ENCODE measurements at places on chromosomes 2 and 18. TPM values are rescaled to one million over a fixed set of nuclear protein-coding genes. Genes with fewer than 3 reads are reported as not detected.

RGPD4 gene
- not detected for total RNA-seq

MBD5 gene
- total RNA-seq: 46.3 TPM

TAF4B gene
- 2.8 TPM for total RNA-seq

LCLAT1 gene
- total RNA-seq: 13.0 TPM

IL36B gene
- not detected for total RNA-seq

GRCh38 chr18:10142496-10143160 is 228.8 kb downstream of the VAPA start:
- DNase-seq: no peak
- H3K27me3 ChIP-seq: no peaks in the 10 kb centered on the region
- no peak overlapping the region for H3K4me3 ChIP-seq

GRCh38 chr2:95039978-95040377 is 14.5 kb downstream of the MAL start:
- H3K27me3 ChIP-seq: no peaks in the 10 kb centered on the region
- no peak for DNase-seq
- H3K4me1 ChIP-seq: peaks cover 22% of the 10 kb centered on the region
- H3K36me3 ChIP-seq: no peaks in the 10 kb centered on the region
- H3K4me3 ChIP-seq: no peak overlapping the region

GRCh38 chr2:147224070-147224469 is 620.8 kb upstream of the ACVR2A start:
- no peak for DNase-seq
- H3K27me3 ChIP-seq: no peaks in the 10 kb centered on the region
- no peaks in the 10 kb centered on the region for H3K4me1 ChIP-seq
- H3K36me3 ChIP-seq: no peaks in the 10 kb centered on the region

DNA sequence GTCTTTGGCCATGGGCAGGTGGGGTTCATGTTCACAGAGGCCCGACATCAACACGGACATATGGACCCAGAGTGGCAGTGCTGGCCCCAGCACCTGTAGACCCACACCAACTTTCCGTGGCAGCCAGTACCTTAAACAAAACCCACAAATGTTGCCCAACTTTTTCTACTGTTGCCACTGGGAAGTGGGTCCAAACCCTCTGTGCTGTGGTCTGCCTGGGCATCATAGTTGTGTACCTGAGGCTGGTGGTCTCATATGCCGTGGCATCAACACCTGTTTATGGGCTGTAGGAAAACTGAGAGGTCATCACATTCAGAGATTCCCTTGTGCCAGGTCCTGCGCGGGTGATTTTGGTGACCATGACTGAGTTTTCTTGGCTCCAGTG is 79.9 kb downstream of the SH3RF3 start:
- no peak for DNase-seq
- no peaks in the 10 kb centered on the region for H3K36me3 ChIP-seq
- no peak overlapping the region for H3K4me3 ChIP-seq
- H3K4me1 ChIP-seq: peaks cover 23% of the 10 kb centered on the region

GRCh38 chr2:239351687-239352086 is 49.1 kb downstream of the HDAC4 start:
- no peak for DNase-seq
- H3K36me3 ChIP-seq: peaks cover 24% of the 10 kb centered on the region

DNA sequence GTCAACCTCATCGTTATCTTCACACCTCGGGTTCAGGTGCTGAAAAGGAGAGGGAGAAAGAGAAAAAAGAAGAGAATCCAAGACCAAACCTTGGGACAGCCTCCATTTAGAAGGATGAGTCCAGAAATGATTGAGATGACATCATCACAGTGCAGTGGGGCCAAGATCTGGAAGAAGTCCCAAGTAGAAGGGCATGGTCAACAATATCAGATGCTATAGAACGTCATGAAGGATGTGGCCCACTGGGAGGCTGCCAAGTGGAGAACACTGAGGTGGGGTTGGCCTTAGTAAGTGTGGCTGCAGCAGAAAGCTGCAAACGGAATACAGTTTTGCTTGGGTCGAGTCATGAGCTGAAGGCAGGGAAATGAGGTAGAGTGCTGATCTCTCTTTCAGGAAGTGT is 91.1 kb upstream of the FZD7 start:
- no peak overlapping the region for H3K4me3 ChIP-seq
- no peak for DNase-seq
- no peaks in the 10 kb centered on the region for H3K4me1 ChIP-seq
- H3K36me3 ChIP-seq: no peaks in the 10 kb centered on the region

All from lower lobe of right lung (tissue), 2 donors.